Activated naive CD4-positive, alpha-beta T cell treated with anti-CD3 and anti-CD28 coated beads, Interleukin-2, amount 50 U/mL, for 72 hours (primary cell): ENCODE measurements at places on chromosomes 1 and 21.
A peak's percentile ranks its signal among the peaks of the same experiment; 100 is the strongest.

DNA sequence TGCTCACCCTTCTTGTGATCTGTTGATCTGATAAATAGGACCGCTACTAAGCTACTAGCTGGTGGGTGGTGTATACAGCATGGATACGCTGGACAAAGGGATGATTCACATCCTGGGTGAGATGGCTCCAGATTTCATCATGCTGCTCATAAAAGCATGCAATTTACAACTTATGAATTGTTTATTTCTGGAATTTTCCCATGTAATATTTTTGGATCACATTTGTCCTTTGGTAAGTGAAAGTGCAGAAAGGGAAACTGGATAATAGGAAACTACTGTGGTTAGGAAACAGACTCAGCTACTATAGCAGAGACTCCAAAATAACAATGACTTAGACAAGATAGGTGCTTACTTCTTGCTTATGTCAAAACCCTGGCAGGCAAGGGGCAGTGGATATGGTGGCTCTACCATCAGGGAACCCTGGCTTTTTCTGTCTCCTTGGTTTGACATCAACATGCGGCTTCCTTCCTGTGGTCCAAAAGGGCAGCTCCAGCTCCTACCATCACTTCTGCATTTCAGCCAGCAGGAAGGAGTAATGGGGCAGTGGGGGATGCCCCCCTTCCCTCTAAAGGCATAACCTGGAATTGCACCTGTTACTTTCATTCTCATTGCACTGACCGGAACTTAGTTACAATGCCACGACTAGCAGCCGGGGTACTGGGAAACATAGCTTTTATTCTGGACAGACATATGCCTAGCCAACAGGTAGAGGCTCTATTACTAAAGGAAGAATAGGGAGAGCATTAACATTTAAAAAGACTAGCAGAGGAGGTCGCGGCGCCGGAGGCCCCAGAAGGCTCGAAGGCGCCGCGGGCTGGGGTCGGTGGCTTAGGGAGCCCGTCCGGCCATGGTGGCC is 13.8 kb upstream of the AK2 start:
- DNase-seq: no peak

DNA sequence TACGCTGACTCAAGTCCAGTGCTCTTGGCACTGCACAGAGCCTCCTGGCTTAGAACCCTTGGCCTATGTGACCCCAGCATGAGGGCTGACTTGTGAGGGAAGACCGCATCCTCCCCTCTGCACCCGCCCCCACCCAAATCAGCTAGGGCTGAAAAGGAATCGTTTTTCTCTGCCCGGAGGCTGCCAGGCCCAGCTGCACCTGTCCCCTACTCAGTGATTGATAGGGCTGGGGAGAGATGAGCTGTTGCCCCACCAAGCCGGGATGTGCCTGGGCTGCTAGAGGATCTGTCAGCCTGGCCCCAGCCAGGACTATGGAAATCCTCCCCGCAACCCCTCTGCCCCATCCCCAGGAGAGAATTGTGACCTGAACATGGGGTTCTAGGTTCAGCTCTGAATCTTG is 20.6 kb downstream of the MYOG start:
- no peak for DNase-seq

DNA sequence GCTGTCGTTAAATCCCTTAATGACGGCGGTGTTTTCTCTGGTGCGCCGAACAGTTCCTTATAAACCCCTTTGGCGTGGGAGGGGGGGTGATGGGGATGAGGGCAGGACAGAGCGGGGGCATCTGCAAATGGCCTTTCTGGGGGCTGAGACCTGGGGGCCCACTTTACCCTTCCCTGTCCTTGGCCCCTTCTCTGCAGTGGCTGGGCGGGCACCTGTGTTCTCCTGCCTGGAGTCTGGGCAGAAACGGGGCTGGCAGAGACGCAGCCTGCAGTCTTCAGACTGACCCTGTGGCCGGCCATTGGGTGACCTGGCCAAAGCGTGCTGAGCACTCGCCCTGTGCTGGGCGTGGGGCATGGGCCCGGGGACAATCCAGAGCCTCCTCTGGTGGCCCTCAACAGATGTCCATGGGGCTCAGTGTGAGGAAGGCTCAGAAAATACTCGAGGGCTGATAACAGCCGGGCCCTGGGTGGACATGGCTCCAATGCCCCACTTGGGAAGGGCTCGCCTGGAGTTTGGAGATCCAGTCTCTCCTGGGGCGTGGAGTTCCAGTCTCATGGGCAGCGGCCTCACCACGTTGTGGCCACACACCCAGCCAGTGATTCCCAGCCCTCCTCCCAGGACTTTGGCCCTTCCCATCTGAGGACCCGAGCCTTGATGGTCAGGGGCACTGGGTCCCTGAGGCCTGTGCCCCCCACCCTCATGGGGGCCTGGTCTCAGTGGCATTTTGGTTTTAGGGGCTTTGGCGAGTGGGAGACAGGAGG is 50.8 kb upstream of the ACTRT2 start:
- DNase-seq: no peak

- DNase-seq: peak; percentile 72
These were observed 4.9 kb upstream of the ALDH4A1 start for GRCh38 chr1:18907021-18907916.

- DNase-seq: no peak
These were observed 200.7 kb upstream of the RAB4A start for GRCh38 chr1:229070168-229070567.

DNA sequence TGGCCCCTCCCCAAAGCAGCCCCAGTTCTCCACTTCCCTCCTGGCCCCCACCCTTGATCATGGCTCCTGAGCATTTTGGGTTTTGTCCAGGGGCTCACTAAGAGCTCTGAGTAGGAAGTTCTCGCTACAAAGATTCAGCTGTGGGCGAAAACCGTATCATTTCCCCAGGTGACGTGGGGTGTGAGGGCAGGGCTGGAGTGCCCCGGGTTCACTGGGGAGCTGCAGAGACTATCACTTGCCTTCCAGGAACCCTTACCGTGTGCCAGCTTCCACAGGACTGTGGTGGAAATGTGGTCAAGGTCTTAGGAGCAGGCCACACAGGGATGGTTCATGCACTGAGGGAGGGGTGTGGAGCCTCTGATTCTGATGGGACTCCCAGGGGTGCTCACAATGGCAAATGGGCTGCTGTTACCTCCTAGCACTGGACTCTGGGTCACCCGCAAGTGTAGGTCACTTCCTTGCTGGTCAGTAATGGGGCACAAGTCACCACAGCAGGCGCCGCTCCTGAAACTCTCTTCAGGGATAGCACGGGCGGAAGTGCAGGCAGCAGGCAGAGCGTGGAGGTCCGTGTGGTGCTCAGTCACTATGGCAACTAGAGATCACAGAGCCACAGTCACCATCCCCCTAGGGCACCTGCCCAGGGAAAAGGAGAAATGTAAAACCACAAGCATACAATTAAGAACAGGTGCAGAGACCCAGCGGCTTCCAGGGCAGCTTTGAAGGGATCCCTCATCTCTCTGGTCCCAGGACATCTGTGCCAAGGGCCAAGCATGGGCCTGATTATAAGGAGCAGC is 35.4 kb downstream of the RSPH1 start:
- DNase-seq: peak; percentile 66

GRCh38 chr1:227790868-227791267 is 24.6 kb upstream of the PRSS38 start:
- no peak for DNase-seq

DNA sequence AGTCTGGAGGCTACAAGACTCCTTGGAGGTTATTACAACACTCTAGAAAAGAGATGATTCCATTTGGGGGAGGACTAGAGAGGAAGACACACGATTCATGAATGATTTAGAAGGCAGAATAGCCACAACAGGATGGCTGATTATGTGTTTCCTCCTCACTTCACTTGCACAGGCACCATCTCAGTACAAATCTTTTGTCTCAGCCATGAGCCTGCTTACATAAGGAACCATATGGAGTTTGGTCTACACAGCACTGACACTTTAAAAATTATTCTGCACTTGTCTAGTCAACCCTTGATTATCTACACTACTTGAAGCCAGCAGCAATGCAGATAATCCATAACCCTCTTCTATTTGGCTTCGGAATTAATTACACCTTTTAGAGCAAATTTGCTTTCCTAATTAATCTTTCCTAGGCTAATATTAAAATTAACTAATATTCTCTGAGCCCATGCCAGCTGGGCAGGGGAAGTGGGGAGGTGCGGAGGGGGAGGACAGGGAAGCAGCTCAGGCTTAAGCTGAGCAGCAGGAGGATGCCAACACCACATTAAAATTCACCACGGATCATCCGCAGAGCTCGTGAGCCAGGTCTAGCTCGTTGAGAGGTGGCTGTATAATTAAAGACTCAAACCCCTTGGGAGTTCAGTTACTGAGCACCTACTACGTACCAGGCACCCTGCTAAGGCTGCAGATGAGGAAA is 3.2 kb upstream of the LEMD1 start:
- DNase-seq: no peak

GRCh38 chr1:10360045-10360444 is 38.8 kb upstream of the PGD start:
- DNase-seq: no peak

- DNase-seq: no peak
These were observed 206.3 kb downstream of the HS2ST1 start for GRCh38 chr1:87120779-87121178.

GRCh38 chr1:59539961-59540681 is 243.2 kb downstream of the FGGY start:
- DNase-seq: no peak

GRCh38 chr1:39675220-39675619 is 3.3 kb upstream of the NT5C1A start:
- DNase-seq: no peak

DNA sequence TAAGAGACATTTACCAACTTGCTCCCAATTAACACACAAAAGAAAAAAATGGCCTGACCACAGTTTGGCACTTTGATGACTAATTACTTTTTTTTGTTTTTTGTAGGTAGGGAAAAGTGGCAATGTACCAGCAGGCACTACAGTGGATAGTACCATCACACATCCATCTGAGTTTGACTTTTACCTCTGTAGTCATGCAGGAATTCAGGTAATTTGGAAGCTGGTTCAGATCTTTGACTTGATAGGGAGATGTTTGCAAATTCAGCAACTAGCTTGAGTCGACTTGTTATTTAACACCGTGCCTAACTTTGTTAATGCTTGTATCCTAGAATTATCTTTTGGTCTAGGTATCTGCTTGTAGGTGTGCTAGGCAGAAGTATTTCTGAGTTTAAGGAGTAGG is 33.0 kb upstream of the AGO1 start:
- DNase-seq: no peak

- DNase-seq: no peak
These were observed 72.0 kb upstream of the VAV3 start for GRCh38 chr1:108036796-108037562.

DNA sequence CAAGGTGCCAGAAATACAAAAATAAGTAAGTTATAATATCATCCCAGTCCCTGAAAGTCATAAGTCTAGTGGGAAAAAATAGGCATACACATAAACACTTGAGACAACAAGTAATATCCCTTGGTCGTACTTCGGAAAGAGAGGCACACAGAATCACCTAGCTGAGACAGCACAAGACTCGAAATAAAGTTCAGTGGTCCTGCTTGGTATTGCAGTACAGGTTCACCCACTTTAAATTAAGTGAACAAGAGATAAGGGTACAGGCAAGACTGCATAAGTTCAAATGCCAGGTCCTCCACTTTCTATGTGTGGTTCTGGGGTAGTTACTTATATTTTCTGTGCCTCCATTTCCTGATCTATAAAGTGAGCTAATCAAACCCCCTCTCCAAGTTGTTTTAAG is 47.6 kb downstream of the SEC16B start:
- DNase-seq: no peak

DNA sequence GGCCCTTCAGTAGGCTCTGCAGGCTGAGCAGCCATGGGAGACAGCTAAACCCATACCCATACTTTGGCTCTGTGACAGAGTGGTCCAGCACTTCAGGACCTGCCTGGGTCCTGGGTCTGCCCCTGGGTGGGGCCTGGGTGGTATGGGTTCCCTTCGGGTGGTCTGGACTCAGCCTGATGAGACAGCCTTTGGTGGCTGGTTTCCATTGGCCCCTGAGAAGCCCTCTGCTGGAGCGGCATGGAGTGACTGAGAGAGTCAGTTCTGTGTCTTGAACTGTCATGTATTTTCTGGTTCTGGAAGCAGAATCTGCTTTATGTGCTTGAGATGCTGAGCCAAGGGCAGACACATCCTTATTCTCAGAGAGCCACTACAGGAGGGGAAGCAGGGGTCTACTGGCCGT is 31.3 kb upstream of the KCNA2 start:
- DNase-seq: no peak

GRCh38 chr1:204866051-204866596 is 4.5 kb upstream of the NFASC start:
- DNase-seq: no peak

DNA sequence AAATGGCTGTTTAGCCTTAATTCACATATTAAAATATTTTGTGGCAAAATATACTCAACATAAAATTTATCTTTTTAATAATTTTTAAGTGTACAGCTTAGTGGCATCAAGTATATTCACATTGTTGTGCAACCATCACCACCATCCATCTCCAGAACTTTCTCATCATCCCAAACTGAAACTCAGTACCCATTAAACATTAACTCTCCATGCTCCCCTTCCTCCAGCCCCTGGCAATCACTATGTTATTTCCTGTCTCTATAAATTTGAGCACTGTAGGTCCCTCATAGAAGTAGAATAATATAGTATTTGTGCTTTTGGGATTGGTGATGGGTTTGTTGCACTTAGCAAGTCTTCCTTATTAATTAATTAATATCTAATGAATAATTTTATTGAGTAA is 29.4 kb downstream of the CCN1 start:
- DNase-seq: no peak

GRCh38 chr1:49597436-49597835 is 426.3 kb downstream of the AGBL4 start:
- no peak for DNase-seq

GRCh38 chr1:84724128-84724860 is 34.0 kb upstream of the SSX2IP start:
- peak; percentile 57 for DNase-seq

- DNase-seq: no peak
These were observed 199.4 kb upstream of the DAB1 start for GRCh38 chr1:57623039-57623790.

GRCh38 chr1:168824418-168825065 is 95.5 kb upstream of the DPT start:
- no peak for DNase-seq
